COLO829 (cell line): ENCODE measurements at places on chromosomes 3 and 15.

GRCh38 chr3:134376786-134377426 is 2.7 kb upstream of the AMOTL2 start:
- no peak for DNase-seq

- no peak for DNase-seq
Measured at GRCh38 chr15:45441036-45441435, 62.7 kb upstream of the GATM start.

DNA sequence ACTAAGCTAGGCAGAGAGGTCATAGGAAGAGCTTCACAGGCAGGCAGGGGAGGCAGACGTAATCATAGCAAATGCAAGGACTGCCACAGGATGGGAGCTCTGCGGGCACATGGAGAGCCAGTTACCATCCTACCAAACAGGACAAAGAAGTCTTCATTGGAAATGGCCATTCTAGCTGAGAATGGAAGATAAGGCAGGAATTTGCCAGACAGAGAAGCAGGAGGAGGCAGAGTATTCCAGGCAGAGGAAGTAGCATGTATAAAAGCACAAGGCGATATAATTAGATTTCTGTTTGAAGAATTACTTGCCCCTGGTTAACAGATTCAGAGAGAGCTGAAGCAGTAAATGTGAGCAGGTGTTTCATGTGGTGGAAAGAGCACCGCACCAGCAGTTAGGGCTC is 3.5 kb upstream of the SEMA5B start:
- DNase-seq, result no peak

DNA sequence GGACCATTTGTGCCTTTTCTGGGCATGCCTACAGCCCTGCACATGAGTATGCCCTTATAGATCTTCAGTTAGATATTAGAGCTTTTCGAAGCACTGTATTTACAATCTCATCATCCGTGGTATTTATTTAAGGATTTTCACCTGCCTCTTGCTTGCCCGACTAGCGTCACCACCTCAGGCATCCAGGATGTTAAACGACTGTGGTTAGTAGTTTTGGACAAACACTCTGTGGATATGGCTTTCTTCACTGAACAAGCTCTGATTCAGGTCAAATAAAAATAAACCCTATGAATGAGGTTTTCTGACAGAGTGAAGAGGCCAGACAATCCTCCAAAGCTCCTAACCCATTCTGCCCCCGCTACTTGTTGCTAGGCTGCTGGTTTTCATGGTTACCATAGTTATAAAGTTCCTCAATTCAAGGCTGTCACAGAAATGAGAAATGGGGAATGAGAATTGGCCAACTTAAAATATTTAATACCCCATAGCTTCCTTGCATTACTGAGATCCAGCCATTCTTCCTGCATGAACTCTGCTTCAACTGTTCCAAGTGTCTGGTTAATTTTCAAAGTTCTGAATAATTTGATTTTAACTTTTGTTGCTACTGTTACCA is 440.1 kb downstream of the GABRG3 start:
- no peak for DNase-seq

- DNase-seq, result no peak
Measured at GRCh38 chr15:76576523-76577279, 240.1 kb downstream of the ISL2 start.

- no peak for DNase-seq
Measured at GRCh38 chr15:70524470-70524869, 238.9 kb downstream of the UACA start.

GRCh38 chr15:63076714-63077046 is 34.1 kb downstream of the TPM1 start:
- no peak for DNase-seq

DNA sequence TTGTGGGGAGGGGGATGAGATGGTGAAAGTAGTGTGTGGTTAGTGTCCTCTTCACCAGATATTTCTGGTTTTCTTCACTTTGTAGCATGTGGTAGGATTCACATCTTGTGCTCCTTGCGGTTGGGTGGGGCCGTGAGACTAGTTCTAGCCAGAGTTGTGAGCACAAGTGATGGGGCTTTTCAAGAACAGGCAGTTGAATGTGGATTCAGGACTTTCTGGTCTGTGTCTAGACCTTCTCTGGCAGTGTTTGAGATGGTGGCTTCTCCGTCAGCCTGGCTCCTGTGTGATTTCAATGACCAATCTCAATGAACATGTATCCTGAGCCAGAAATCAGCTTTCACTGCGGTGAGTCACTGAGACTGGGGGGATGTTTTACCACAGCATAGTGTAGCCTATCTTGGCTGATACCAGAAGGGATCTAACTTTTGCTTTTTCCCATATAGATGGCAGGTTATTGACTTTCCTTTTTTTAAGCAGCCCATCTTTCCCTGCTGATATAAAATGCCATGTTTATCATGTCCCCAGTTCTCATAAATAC is 82.6 kb downstream of the RPLP1 start:
- DNase-seq, result no peak

GRCh38 chr15:61301701-61302100 is 72.6 kb upstream of the RORA start:
- DNase-seq, result no peak

GRCh38 chr3:194671511-194671899 is 486 bp downstream of the LSG1 start:
- DNase-seq, result no peak

DNA sequence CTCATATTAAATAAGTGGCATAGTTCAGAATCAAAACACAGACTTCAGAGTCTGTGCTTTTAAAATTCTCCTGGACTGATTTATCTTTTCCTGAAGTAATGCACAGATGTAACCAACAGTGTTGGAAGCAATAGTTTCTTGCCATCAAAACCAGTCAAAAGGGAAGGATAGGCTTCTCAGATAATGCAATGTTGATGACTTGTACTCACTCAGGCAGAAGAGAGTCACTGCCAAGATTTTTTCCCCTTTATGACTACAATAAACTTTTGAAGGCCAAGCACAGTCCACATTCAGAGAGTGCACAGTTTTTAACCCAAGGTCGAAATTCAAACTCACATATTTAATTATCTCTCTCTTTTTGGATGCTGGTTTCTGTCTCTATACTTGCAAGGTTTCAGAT is 305.0 kb upstream of the SGO1 start:
- no peak for DNase-seq

- no peak for DNase-seq
Measured at GRCh38 chr15:27601239-27601960, 497.7 kb downstream of the OCA2 start.

DNA sequence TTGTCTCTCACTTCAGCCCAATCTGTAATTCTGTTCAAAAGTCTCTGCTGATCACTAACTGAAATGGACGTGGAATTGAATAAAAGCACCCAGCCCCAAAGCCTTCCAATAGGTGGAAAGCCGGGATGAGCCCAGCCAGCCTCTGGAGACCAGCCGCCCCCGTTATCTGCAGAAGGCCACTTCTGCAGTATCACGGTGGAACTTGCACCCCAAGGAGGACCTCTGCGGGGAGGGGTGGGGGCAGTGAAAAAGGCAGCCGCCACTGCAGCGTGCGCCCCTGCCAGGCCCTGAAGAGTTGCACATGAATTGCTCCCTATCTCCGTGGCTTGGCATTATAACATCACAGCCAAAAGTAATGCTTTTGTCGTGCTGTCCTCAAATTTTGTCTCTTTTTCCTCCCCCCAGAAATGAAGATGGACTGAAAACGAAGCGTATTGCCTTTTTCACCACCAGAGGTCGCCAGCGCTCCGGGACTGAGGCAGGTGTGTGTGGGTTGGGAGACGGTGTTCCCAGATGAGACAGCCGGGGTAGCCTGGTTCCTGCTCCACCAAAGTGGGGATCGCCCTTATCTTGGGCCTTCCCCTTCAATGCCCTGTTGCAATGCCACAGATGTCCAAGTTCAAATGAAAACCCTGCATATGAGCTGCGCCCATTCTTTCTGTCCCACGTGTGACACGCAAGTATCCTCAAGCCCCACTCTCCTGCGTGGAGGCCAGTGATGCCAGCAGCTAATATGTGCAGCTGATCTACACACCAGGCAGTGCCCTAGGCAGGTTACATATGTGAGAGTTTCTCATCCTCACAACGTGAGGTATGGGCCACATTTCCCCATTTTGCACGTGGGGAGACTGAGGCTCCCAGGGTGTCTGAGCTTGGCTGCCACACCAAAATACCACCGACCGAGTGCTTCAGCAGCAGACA is 96.0 kb downstream of the LRRK1 start:
- DNase-seq, result peak; percentile 81

GRCh38 chr3:195818301-195818700 is 6.6 kb upstream of the MUC4 start:
- DNase-seq, result no peak

GRCh38 chr3:186988806-186989205 is 58.5 kb downstream of the ST6GAL1 start:
- no peak for DNase-seq

DNA sequence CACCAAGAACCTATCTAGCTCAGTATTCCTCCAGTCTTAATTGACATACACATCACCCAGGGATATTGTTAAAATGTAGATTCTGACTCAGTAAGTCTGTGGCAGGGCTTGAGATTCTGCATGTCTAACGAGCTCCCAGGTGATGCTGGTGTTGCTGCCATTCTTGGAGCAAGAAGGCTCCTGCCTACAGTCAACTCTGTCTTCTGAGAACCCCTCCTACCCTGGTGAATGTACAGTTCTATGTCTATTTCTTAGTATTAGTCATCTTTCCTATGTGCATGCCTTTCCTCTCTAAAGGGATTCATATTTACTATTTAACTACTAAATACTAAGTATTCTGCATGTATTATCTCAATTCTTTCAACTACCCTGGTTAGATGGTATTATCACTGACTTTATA is 268.7 kb downstream of the EDEM1 start:
- DNase-seq, result no peak

DNA sequence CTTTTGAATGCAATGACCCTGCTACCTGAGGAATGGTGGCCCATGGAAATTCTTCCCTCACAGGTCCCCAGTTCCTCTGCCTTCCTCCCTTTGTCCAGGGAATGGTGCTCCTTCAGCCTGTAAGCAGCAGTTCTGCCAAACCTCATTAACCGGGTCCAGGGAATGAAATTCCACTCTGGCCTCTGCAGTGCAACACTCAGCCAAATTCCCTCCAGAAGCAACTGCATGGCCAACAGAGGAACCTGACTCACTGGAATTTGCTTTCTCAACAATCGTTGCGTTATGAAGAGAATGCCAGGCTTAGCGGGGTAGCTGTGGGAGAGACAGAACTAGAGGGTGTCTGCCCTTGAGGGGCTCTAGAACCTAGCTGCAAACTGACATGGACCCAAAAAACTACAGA is 449.4 kb upstream of the PROK2 start:
- no peak for DNase-seq

DNA sequence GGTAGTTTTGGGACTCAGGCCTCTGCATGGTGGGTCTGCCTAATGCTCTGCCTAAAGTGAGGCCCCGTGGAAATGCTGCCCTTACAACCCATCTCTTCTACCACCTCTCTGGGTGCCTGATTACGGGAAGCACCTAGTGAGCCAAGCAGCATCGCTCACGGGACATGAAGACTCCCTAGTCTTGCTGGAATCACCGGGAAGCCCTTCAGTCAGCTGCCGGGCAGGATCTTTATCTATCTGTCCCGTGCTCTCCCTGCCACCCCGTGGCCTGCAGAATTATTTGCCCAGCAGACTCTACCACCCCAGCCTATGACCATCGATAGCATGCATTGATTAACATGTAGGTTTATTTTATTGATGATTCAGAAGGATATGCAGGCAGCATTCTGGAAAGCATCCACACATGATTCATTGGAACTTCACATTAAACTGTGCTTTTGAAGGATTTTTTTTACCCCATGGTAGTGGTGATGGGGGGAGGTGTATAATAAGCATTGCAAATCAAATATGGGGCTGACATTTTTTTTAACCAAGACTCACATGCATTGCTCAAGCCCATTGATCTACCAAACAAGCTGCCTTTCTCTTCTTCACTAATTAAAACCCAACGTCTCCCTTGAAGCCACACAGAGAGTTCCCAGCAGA is 63.1 kb downstream of the ATP2B2 start:
- no peak for DNase-seq

GRCh38 chr3:61926923-61927322 is 365.6 kb downstream of the PTPRG start:
- no peak for DNase-seq

DNA sequence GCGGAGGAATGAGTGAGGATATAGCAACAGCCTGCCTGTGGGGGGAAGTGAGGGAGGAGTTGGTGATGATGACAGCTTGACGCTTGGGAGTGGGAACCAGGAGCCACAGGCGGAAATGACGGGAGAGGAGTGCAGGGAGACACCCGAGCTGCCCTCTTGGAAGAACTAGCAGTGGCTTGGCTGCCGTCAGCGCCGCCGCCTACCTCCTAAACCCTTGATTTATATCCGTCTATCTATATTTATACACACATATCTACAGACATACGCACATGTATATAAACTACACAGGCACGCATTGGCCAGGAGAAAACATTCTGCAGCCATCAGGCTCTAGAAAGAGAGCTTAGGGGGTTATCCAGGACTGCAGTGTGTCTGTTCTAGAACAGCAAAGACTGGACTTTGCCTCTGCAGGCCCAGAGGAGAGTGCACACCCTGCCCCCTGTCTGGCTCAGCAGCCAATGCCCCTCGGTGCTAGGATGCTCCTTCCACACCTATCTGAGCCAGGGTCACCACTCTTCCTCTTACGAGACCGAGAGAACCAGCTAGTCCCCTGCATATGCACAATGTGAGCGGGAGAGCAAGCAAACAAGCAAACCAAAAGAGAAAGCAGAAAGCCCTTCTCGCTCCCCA is 45.3 kb upstream of the MAGEF1 start:
- DNase-seq, result no peak

DNA sequence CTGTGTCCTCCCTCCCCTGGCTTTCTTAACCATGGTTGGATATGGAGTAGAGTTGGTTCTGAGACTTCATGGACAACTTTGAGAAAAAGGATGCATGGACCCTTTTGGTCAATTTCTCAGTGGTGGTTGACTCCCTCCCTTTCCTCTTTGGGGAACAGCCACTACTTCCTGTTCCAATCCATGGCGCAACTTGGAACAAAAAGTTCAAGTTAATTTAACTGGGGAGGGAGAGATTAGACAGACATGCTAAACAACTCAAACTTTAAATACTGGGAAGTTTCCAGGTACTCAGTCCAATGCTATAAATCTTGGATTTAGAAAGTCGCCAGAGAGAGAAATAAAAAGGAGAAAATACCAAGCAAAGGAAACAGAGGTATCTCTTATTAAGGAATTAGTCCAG is 202.2 kb downstream of the PDZRN3 start:
- DNase-seq, result no peak

- DNase-seq, result no peak
Measured at GRCh38 chr15:22955544-22956119, 24.5 kb downstream of the CYFIP1 start.

- DNase-seq, result no peak
Measured at GRCh38 chr15:61000276-61000675, 228.8 kb downstream of the RORA start.
